ENCODE measurements at places on chromosomes 4 and X. TPM values are rescaled to one million over a fixed set of nuclear protein-coding genes. Genes with fewer than 3 reads are reported as not detected.

Gene SRPX2
- not detected for total RNA-seq

DNA sequence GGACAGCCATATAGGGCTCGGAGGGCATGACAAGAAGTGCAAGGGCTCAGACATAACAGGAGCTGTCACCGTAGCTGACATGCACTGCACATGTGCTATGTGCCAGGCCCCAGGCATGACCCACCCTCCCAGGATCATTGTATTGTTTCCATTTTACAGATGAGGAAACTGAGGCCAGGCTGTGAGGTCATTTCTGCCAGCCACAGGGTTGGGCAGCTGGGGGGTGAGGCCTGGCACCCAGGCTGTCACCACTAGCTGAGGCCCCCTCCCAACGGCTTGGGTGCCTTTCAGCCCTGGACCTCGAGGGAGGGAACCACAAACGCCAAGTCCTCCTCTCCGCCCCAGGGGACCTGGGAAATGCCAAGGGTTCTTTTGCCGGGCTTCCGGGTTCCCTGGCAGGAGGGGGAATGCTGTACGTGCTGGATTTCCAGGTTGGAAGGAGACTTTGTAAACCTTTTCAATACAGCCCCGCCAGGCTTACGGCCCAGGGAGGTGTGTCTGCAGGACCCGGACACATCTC lies 12.6 kb downstream of the TREX2 start:
- no peaks in the 10 kb centered on the region for H3K27me3 ChIP-seq
- no peak overlapping the region for H3K27ac ChIP-seq
- H3K36me3 ChIP-seq, result no peaks in the 10 kb centered on the region
- H3K4me1 ChIP-seq, result no peaks in the 10 kb centered on the region
- no peak overlapping the region for H3K4me3 ChIP-seq
- DNase-seq, result no peak

Gene PCYT1B
- total RNA-seq, result not detected

GRCh38 chr4:169256101-169256612 lies 14.6 kb downstream of the SH3RF1 start:
- DNase-seq, result no peak
- H3K27ac ChIP-seq, result no peak overlapping the region
- no peaks in the 10 kb centered on the region for H3K27me3 ChIP-seq
- H3K4me1 ChIP-seq, result no peaks in the 10 kb centered on the region
- H3K36me3 ChIP-seq, result no peaks in the 10 kb centered on the region

Gene PCDH18
- total RNA-seq, result not detected

GRCh38 chrX:40105835-40106675 lies 8.3 kb upstream of the BCOR start:
- no peaks in the 10 kb centered on the region for H3K27me3 ChIP-seq
- H3K36me3 ChIP-seq, result no peaks in the 10 kb centered on the region
- peaks cover 4% of the 10 kb centered on the region for H3K4me1 ChIP-seq
- DNase-seq, result peak; percentile 67

GRCh38 chrX:11351375-11352295 lies 58.4 kb downstream of the AMELX start:
- DNase-seq, result no peak
- H3K27me3 ChIP-seq, result no peaks in the 10 kb centered on the region
- H3K27ac ChIP-seq, result peak overlapping the region; percentile 57
- H3K4me3 ChIP-seq, result no peak overlapping the region

- H3K36me3 ChIP-seq, result no peaks in the 10 kb centered on the region
- no peak for DNase-seq
- no peaks in the 10 kb centered on the region for H3K27me3 ChIP-seq
- H3K4me1 ChIP-seq, result peaks cover 7% of the 10 kb centered on the region
These were observed 110.2 kb downstream of the GNL3L start for GRCh38 chrX:54640103-54640690.

GRCh38 chr4:39278476-39278875 lies 87.7 kb downstream of the RFC1 start:
- no peaks in the 10 kb centered on the region for H3K4me1 ChIP-seq
- H3K27me3 ChIP-seq, result no peaks in the 10 kb centered on the region
- no peak overlapping the region for H3K4me3 ChIP-seq
- H3K36me3 ChIP-seq, result no peaks in the 10 kb centered on the region

- H3K27ac ChIP-seq, result no peak overlapping the region
- H3K4me3 ChIP-seq, result no peak overlapping the region
- H3K4me1 ChIP-seq, result no peaks in the 10 kb centered on the region
- H3K27me3 ChIP-seq, result no peaks in the 10 kb centered on the region
- no peaks in the 10 kb centered on the region for H3K36me3 ChIP-seq
- DNase-seq, result no peak
These were observed 83.4 kb downstream of the PALLD start for GRCh38 chr4:168580228-168580627.

- no peak for DNase-seq
- H3K4me3 ChIP-seq, result no peak overlapping the region
- no peaks in the 10 kb centered on the region for H3K27me3 ChIP-seq
- no peaks in the 10 kb centered on the region for H3K4me1 ChIP-seq
- H3K27ac ChIP-seq, result no peak overlapping the region
These were observed 233.0 kb upstream of the SLC7A11 start for GRCh38 chr4:138475116-138475515.

- H3K36me3 ChIP-seq, result no peaks in the 10 kb centered on the region
- no peak overlapping the region for H3K27ac ChIP-seq
- DNase-seq, result no peak
- no peak overlapping the region for H3K4me3 ChIP-seq
These were observed 262.8 kb downstream of the DKK2 start for GRCh38 chr4:106773076-106773905.

DNA sequence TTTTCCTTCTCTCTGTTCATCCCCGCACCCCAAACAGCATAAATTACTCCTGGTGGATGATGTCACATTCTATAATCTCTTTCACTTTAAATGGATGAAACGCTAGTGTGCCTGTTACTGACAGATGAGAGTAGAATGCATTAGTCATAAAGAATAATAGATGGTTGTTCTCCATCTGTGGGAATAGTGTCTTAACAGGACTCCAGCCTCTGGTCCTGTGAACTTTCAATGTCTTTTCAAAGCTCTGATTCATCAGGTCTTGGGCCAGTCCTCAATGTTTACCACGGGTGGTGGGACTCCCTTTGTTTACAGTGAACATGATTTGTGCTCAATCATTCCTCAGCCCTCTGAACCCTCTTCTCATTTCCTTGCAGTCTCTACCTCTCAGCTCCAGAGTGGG lies 182.6 kb downstream of the GABRB1 start:
- no peak for DNase-seq
- no peak overlapping the region for H3K4me3 ChIP-seq

Gene PLP2
- 98.1 TPM for total RNA-seq

- no peaks in the 10 kb centered on the region for H3K27me3 ChIP-seq
- H3K36me3 ChIP-seq, result no peaks in the 10 kb centered on the region
- no peaks in the 10 kb centered on the region for H3K4me1 ChIP-seq
- no peak overlapping the region for H3K27ac ChIP-seq
- H3K4me3 ChIP-seq, result no peak overlapping the region
These were observed 140.6 kb downstream of the NEXMIF start for GRCh38 chrX:74784629-74785028.

GRCh38 chr4:119184128-119184527 lies 28.4 kb upstream of the USP53 start:
- H3K27ac ChIP-seq, result no peak overlapping the region
- H3K27me3 ChIP-seq, result no peaks in the 10 kb centered on the region
- H3K4me1 ChIP-seq, result no peaks in the 10 kb centered on the region
- H3K36me3 ChIP-seq, result no peaks in the 10 kb centered on the region

DNA sequence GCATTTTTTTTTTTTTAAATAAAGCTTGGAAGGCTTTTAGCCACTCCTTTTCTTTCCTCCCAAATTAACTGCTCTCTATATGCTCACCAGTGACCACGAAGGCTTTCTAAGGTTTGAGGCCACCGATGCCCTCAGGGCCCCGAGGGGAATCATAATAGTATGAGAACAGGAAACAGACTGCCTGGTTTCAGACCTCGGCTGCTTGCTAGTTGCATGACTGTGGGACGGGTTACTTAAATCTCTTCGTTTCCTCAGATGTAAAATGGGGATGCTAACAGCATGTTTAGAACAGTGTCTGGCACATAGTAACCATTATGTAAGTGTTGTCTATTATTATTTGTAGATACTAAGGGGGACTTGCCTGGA lies 3.6 kb downstream of the LINC00632 start:
- no peak overlapping the region for H3K27ac ChIP-seq
- no peaks in the 10 kb centered on the region for H3K36me3 ChIP-seq
- no peaks in the 10 kb centered on the region for H3K4me1 ChIP-seq
- peak; percentile 0 for DNase-seq
- H3K4me3 ChIP-seq, result no peak overlapping the region

DNA sequence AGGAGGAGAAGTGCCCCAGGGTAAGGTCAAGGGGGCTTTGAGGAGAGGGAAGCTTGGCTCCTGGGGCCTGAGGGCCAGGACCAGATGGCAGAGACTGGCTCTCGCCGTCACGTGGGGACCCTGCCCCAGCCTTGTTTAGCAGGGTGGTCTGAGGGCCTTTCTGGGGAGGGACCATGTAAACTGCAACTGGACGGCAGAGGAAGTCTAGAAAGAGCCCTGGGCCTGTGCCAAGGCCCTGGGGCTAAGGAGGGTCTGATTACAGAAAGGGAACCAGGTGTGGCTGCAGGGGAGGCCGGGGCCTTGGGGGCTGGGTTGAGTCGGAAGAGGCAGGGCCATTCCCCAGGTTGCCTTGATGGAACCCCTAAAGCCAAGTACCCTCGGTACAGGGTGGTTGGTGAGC lies 1.8 kb upstream of the HGFAC start:
- no peaks in the 10 kb centered on the region for H3K36me3 ChIP-seq
- DNase-seq, result no peak
- no peaks in the 10 kb centered on the region for H3K27me3 ChIP-seq
- no peak overlapping the region for H3K4me3 ChIP-seq
- H3K4me1 ChIP-seq, result no peaks in the 10 kb centered on the region
- H3K27ac ChIP-seq, result no peak overlapping the region

DNA sequence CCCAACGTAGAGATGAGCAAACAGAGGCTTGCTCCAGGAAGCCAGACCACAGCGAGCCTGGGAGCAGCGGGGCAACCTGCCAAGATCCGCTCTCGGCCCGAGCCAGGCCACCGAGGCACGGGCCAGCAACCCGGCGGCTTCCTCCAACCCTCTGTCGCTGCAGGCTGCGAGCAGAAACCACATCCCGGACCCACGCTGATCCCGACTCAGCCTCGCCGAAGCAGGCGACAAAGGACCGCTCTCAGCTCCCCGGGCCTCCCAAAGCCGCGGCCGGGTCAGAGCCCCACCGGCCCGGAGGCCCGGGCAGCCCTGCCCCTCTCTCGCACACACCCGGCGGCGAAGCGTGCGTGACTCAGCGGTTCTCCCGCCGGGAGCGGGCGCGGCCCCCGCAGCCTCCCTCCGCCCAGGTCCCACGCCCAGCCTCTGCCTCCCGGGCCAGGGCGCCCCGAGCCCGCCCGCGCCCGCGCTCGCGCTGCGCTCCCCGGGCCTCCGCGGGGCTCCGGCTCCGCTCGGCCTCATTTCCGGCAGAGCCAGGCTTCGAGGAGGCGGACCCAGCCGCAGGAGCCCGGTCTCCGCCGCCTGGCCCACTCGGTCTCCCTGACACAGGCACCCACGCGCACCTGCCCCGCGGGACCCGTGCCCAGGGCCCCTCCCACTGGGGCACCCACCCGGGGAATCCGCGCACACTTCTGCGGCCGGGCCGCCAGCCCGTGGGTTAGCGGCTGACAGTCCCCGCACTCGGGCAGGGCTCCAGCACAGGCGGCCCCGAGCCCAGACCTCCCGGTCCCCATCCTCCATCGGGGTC lies 1.7 kb downstream of the PPP2R2C start:
- H3K27ac ChIP-seq, result no peak overlapping the region
- no peak for DNase-seq
- no peaks in the 10 kb centered on the region for H3K36me3 ChIP-seq
- peaks cover 16% of the 10 kb centered on the region for H3K27me3 ChIP-seq
- H3K4me3 ChIP-seq, result no peak overlapping the region
- no peaks in the 10 kb centered on the region for H3K4me1 ChIP-seq

DNA sequence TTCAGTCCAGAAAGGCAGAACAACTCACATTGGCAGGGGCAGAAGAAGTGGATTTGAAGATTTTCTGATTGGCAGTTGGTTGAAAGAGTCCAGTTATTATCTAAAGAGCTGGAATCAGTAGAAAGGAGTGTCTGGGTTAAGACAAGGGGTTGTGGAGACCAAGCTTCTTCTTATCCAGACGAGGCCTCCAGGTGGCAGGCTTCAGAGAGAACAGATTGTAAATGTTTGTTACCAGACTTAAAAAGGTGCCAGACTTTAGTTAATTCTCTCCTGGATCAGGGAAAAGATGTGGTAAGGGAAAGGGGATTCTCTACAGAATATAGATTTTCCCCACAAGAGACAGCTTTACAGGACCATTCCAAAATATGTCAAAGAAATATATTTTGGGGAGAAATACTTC lies 36.7 kb upstream of the TLR3 start:
- H3K27me3 ChIP-seq, result no peaks in the 10 kb centered on the region
- H3K27ac ChIP-seq, result no peak overlapping the region
- no peaks in the 10 kb centered on the region for H3K4me1 ChIP-seq
- no peak overlapping the region for H3K4me3 ChIP-seq

GRCh38 chrX:130079824-130080406 lies 30.4 kb downstream of the ELF4 start:
- H3K27me3 ChIP-seq, result no peaks in the 10 kb centered on the region
- peak; percentile 66 for DNase-seq
- H3K36me3 ChIP-seq, result no peaks in the 10 kb centered on the region
- H3K4me1 ChIP-seq, result peaks cover 36% of the 10 kb centered on the region
- H3K27ac ChIP-seq, result no peak overlapping the region

DNA sequence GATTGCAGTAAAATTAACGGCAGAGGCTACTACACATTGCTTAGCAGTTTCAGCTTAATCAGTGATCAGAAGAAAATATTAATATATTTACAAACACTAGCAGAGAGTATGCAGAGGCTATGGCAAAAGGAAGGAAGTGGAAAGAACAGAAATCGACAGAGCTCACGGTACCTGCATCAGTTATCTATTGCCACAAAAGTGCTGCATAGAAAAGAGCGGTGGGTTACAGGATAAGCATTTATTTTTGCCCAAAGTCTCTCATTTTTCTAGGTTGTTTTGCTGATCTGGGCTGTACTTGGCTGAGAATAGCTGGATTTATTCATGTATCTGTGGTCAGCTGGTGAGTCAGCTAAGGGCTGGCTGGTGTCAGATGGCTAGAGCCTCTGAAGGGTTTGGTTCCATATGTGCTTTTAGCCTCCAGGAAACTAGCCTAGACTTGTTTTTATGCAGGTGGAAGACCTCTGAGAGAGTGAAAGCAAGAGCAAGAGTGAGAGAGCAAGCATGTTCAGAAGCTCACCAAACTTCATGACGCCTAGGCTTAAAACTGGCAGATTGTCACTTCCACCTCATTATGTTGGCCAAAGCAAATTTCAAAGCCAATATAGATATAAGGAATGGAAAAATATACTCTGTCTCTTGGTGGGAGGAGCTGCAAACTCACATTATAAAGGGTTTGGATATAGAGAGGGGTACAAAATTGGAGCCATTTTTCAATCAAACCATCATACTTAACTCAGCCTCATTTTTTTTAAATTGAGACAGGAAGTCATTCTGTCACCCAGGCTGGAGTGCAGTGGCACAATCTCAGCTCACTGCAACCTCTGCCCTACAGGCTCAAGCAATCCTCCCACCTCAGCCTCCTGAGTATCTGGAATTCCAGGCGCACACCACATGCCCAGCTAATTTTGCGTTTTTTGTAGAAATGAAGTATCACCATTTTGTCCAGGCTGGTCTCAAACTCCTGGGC lies 153.2 kb upstream of the RPL34 start:
- H3K36me3 ChIP-seq, result no peaks in the 10 kb centered on the region
- no peak overlapping the region for H3K27ac ChIP-seq
- no peaks in the 10 kb centered on the region for H3K27me3 ChIP-seq
- peaks cover 34% of the 10 kb centered on the region for H3K4me1 ChIP-seq
- H3K4me3 ChIP-seq, result peak overlapping the region; percentile 10

Measured in CD8-positive, alpha-beta memory T cell (primary cell).